Stimulated activated CD4-positive, alpha-beta T cell treated with anti-CD3 and anti-CD28 coated beads, Interleukin-2, amount 100 ng/mL, for 24 hours (primary cell): ENCODE measurements at places on chromosomes 4 and X.

GRCh38 chr4:182842104-182842600 is 75.0 kb downstream of the DCTD start:
- DNase-seq, result no peak

- no peak for DNase-seq
Measured at GRCh38 chr4:62199291-62199810, 999.2 kb downstream of the ADGRL3 start.

GRCh38 chr4:55819634-55820033 is at the start of gene EXOC1L:
TSS of gene EXOC1L (plus strand) at chr4:55819790. CDS start at chr4:55820027, 237 bp downstream.
- no peak for DNase-seq

GRCh38 chrX:54920610-54921426 is at the start of gene TRO:
TSS of gene TRO (plus strand) at chrX:54920824. CDS start at chrX:54922247, 1,423 bp downstream.
- no peak for DNase-seq

GRCh38 chrX:9867226-9867625 is 81.0 kb downstream of the SHROOM2 start:
- DNase-seq, result no peak

- DNase-seq, result no peak
Measured at GRCh38 chrX:70353514-70353913, 63.6 kb downstream of the KIF4A start.

GRCh38 chr4:110119880-110120279 is 78.5 kb downstream of the ELOVL6 start:
- no peak for DNase-seq

DNA sequence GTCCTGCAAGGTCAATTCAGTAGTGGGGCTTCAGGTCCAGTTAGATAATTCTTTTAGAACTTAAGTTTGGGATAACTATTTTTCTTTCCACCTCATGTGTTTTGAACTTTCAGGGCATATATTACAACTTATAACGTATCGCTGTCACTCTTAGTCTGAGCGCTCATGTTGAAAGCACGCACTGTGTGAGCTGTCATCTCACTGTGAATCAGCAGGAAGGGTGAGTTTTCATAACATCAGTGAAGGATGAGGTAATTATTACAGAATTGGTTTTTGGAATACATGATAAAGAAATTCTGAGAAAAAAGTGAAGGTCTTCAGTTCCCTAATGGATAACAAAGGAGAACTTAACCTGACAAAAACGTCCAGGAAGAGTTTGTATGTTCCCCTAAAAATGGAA is 45.1 kb upstream of the SLC4A4 start:
- DNase-seq, result no peak

DNA sequence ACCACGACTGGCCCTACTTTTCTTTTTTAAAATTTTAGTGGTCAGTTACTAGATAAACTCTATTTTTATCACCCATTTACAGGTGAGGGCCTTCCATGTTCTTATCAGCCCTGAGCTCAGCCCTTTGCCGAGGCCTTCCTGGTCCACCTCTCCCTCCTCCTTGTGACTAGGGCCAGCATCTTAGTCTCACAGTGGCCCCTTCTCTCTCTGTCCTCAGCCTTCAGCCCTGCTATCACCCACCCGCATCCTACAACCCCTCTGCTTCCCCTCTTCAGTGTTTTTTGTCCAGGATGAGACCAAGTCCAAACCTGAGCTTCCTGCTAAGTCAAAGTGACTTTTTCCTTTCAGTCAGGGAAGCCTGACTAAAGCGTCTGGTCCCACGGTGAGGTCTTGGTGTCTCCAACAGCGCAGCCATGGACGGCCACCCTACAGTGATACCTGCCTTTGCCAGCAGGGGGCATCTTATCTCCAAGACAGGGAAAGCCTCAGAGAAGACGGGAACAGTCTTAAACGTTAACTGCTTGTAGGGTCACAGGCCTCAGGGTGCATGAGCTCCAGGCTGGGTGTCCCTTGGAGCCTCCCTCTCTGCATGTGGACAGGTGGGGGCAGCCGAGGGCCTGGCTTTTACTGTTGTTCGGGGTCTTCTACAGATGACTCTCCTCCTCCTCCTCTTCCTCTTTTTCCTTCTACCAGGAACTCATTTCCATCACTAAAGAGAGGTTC is 11.7 kb upstream of the GAGE10 start:
- DNase-seq, result peak; percentile 79

DNA sequence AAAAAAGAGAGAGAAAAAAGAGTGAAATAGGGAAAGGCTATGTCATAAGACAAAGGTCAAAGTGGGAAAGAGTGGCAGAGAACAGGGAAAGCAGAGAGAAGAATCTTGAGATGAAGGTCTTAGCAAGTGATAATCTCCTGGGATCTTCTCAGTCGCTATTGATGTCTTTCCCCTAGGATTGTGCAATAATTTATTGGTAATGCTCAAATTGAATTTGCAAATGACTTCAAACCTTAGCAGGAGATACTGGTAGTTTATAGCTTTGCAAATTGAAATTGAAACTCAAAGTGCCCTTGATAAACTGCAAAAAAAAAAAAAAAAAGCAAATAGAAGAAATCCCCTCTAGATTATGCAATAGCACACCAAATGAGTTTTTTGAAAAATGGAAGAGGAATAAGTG is 45.7 kb upstream of the MID1 start:
- no peak for DNase-seq

DNA sequence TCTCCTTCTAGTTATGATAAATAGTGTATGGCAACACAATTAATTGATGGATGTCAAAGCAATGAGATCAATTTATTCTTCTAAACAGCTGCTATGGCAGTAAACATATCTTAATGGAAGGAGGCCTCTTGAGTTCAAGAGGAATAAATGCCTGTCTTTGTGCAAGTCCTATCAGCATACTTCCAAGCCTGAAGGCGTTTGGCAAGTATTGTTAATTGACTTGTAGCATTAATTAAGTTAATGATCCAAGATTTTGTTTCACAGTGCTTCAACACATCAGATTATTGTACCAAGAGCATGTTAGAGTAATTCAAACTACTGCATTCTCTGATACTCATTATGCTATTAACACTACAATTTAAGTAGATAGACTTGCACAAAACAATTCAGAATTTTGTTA is 144.8 kb downstream of the FAT4 start:
- no peak for DNase-seq

- no peak for DNase-seq
Measured at GRCh38 chrX:149531599-149531998, 9.2 kb upstream of the EOLA1 start.

GRCh38 chr4:8464381-8464780 is 23.8 kb downstream of the TRMT44 start:
- no peak for DNase-seq

DNA sequence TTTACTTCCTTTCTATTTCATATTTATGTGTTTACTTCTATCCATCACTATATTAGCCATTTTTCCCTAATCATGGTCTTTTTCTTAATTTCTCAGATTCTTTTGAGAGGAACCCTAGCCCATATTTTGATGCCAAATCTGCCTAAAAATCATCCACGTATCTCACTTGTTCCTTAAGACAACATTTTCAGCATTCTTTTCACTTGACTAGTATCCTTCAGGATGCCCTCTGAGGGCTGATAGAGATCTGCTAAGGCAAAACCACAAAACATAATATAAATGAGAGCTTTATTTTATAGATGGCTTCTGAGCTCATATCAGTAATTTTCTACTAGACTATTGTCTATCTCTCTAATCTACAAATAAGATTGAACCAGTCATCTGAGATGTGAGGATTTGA is 341.9 kb downstream of the GPM6A start:
- DNase-seq, result no peak

DNA sequence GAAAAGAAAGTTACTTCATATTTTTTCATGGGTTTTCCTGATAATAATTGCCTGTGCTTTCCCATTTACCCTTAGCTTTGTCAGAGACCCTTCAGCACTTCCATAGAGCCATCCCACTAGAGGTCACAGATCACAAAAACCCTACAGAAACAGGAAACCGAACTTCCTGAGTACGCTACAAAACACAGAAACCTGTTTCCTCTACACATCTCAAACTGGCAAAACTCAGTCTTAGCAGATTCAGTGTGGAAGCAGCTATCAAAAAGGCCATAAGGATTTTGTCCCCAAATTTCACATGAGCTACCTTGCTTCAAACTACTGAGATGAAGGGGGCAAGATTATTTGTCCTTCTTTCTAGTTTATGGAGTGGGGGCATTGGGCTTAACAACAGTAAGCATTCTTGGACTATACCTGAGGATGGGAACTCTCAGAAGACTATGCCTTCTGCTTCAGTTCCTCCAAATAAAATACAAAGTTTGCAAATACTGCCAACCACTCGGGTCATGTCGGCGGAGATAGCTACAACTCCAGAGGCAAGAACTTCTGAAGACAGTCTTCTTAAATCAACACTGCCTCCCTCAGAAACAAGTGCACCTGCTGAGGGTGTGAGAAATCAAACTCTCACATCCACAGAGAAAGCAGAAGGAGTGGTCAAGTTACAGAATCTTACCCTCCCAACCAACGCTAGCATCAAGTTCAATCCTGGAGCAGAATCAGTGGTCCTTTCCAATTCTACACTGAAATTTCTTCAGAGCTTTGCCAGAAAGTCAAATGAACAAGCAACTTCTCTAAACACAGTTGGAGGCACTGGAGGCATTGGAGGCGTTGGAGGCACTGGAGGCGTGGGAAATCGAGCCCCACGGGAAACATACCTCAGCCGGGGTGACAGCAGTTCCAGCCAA is at the start of gene MMRN1:
Gene MMRN1, plus strand, starts transcription at position 206 of the 902 bp plus-strand sequence. Its CDS starts 118 bp downstream, at position 324.
- DNase-seq, result no peak

GRCh38 chrX:16770970-16771482 is 15.2 kb upstream of the TXLNG start:
- no peak for DNase-seq

GRCh38 chr4:72326692-72327632 is 242.1 kb downstream of the ADAMTS3 start:
- DNase-seq, result no peak

GRCh38 chr4:32826169-32826568 is 2106.0 kb downstream of the PCDH7 start:
- no peak for DNase-seq

GRCh38 chr4:87375719-87376291 is 15.2 kb downstream of the HSD17B11 start:
- no peak for DNase-seq

DNA sequence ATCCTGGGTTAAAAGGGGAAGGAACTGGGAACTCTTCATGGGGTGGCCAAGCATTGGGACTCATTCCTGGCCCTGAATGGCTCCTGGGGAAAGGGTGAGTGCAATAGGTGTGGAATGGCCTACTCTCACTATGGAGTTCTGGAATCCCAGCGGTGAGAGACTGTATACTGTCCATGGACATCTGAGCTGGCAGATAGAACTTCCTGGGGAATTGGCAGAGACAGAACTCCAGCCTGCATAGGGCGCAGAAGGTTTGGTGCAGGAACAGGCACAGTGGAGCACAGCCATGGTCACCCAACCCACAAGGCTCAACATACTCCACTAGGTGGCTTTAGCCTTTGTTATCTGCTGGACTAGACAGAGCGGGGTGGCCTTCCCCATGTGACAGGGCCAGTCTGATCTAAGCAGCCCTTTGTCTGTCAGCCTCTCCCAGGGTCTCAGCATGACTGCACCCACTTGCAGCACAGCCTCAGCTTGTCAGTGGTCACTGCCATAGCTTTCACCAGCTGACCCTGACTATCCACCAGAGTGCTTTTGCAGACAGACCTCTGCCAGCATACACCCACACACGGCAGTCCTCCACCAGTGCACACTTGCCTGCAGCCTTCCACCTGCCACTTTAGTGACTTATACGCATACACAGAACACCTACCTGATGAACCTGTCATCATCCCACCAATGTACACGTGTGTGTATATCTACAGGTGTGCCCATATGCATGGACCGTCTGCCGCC is 48.4 kb downstream of the TECRL start:
- DNase-seq, result no peak

DNA sequence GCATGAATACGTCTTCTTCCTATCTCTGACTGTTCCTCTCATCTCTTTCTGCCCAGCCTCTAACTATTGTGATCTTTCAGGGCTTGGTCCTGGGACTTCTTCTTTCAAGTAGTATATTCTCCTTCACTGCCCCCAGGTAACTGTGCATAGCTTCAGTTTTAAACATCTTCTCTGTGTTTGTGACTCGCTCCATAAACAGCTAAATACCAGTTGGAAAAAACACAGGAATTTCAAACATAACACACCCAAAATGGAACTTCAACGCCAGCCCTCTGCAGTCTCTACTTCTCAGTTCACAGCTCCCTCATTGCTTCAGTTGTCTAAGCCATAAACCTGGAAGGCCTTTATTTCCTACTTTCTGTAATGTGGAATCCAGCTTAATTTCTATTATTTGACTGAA is 16.6 kb downstream of the TRIML2 start:
- no peak for DNase-seq

DNA sequence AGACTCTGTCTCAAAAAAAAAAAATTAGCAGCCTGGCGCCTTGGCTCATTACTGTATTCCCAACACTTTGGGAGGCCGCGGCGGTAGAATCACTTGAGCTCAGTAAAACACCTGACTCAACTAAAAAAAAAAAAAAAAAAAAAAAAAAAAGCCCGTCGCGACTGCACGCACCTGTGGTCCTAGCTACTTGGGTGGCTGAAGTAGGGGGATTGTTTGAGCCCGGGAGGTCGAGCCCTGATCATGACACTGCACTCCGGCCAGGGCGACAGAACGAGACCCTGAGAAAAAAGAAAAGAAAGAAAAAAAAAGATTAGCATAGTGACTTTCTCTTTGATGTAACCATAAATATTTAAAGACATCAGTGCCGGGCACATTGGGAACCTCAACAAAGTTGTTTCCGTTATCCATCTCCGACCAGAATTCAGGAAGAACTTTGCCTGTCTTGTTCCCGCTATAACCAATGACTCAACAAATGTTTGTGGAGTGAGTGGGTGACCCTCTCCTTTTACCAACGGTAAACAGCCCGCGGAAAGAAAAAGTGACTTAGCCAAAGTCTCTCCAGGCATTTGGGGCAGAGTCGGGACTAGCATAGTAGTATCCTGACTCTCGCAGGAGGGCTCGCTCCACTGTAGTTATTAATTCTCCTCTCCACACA is 553 bp upstream of the MED28 start:
- no peak for DNase-seq

DNA sequence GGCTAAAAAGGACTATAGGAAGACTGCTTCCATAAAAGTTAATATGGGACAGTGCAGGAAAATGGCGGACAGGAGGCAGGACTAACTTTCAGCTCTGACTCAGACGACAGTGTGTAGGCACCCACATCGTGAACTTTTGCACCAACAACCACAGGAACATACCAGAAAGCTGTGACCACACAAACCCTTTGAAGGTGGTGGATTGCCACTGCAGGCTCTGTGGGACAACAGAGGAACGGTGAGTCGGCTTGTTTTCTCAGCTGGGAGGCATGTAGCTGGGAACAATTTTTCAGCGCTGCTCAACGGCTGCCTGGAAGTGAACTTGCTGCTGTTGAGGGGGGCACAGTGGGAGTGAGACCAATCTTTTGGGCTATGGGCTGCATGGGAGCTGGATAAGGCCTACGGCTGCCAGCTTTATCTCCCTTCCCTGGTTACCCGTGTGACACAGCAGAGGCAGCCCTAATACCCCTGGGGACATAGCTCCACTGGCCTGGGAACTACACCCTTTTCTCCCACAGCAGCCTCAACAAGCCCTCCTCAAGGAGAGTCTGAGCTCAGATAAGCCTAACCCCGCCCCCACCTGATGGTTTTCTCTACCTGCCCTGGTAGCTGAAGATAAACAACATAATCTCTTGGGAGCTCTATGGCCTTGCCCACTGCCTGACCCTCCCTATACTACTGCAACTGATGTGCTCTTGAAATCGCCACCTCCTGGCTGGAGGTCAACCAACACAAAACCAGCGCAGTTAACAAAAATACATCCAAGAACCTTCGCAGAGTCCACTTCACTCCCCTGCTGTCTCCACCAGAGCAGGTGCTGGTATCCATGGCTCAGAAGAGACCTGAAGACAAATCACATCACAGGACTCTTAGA is 1537.0 kb downstream of the C4orf33 start:
- DNase-seq, result no peak

GRCh38 chr4:118920247-118920646 is 31.6 kb downstream of the SYNPO2 start:
- no peak for DNase-seq

GRCh38 chr4:182843808-182844325 is 73.3 kb downstream of the DCTD start:
- no peak for DNase-seq
